Non-pigmented ciliary epithelial cell (primary cell): ENCODE measurements at places on chromosomes 4 and X.
A peak's percentile ranks its signal among the peaks of the same experiment; 100 is the strongest.

DNA sequence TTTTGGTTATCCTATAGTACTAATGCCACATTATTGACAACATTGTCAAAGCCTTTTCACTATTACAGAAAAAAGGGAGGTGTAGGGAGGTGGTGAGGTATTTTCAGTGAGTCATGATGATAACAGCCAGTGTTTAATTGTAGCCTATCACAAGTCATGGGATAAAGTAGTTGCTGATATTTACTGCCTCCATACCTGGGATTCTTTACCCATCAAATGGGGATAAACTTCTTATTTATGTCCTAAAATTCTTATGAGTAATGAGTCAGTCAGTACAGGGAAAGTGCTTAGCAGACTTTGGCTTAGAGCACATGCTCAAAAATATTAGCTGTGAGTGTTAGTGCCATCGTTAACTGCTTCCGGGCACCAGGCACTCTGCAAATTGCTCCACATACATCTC is 25.7 kb downstream of the ADGRG2 start:
- no peak for DNase-seq

DNA sequence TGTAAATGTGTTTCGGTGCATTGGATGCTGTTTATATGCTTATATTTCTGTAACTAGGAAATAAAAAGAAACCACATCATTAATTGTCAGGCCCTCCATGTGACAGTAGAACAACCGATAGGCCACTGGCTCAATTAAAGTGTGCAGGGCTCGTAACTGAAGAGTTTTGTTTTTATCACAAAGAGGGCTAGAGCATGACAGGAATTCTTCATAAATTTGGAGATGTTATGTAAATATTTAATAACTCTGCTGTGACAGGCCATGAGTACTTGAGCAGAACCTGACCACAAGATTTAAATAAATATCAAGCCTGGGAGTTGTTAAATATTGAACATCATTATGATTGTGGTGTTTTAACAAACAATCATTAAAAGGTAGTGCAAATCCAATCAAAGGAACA is 55.9 kb downstream of the MID1 start:
- DNase-seq: no peak

DNA sequence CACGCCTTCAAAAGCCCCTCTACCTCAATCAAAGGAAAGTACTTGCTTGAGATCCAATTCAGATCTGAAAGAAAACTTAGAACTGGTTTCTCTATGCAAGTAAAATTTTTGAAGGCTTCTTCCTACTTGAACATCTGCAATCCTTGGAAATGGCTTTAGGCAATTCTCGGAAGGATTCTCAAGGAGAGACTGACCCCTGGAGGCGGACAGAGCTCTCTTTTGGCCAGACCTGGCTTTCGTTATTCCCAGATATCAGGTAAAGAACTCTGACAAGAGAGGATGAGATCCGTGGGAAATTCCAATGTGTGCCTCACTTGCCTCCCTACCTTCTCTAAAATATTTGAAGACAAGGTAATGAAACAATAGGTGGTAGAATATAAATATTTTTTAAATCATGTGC is 670.3 kb upstream of the FAM241A start:
- DNase-seq: no peak

- no peak for DNase-seq
Measured at GRCh38 chr4:1210241-1210841, 38.0 kb upstream of the SPON2 start.

DNA sequence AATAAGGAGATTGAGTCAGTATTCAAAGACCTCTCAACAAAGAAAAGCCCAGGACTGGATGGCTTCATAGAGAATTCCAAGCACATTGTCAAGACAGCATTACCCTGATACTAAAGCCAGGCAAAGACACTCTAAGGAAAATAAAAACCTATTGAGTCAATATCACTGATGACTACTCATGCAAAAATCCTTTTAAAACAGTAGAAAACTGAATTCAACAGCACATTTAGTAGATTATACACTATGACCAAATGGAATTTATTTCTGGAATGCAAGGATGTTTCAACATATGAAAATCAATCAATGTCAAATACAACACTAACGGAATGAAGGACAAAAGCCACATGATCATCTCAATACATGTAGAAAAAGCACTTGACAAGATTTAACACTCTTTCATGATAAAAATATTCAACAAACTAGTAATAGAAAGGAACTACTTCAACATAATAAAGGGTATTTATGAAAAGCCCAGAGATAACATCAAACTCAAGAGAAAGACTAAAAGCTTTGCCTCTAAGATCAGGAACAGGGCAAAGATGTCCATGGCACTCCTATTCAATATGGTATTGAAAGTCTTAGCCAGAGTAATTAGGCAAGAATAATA is 633.3 kb downstream of the ANKRD50 start:
- DNase-seq: no peak

- DNase-seq: no peak
Measured at GRCh38 chr4:138756519-138756918, 259.1 kb upstream of the NOCT start.

GRCh38 chr4:54929459-54929858 is 195.9 kb downstream of the KDR start:
- no peak for DNase-seq

DNA sequence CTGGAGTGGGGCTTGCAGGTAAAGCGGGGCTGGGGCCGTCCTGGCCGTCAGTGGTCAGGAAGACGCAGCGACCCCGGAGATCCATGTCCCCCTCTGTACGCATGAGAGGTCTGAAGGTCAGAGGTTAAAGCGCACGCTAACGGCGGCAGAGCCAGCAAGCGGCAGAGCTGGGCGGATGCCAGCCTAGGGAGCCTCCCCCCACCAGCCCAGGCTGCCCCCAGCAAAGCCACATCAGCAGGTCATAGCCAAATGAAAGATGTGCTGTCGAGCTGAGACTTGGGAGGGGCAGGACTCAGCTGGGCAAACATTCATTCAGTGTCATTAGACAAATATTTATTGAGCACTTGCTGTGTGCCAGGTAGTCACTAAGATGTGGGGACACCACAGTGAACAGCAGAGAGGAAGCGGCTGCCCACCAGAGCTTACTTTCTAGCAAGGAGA is 593 bp upstream of the JAKMIP1 start:
- DNase-seq: no peak

DNA sequence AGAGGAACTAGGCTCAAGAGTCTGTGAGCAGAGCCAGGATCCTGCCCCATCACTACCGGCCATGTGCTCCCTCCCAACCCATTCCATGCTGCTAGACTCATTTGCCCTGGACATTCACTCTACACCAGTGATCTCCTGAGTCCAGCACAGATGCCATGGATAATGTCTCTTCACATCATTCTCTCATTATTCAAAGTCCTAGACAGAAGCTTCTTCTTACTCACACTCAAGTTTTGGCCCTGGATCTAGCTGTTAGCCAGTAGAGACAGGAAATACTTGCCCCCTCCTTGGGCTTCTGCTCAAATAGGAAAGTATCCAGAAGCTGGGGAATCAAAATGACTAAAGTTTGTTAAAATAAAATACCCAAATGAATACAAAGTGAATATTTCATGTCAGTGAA is 266.8 kb upstream of the LDB2 start:
- DNase-seq: no peak

- DNase-seq: no peak
Measured at GRCh38 chr4:157043131-157043530, 32.8 kb upstream of the GLRB start.

- DNase-seq: no peak
Measured at GRCh38 chr4:97558204-97558778, 585.0 kb downstream of the STPG2 start.

DNA sequence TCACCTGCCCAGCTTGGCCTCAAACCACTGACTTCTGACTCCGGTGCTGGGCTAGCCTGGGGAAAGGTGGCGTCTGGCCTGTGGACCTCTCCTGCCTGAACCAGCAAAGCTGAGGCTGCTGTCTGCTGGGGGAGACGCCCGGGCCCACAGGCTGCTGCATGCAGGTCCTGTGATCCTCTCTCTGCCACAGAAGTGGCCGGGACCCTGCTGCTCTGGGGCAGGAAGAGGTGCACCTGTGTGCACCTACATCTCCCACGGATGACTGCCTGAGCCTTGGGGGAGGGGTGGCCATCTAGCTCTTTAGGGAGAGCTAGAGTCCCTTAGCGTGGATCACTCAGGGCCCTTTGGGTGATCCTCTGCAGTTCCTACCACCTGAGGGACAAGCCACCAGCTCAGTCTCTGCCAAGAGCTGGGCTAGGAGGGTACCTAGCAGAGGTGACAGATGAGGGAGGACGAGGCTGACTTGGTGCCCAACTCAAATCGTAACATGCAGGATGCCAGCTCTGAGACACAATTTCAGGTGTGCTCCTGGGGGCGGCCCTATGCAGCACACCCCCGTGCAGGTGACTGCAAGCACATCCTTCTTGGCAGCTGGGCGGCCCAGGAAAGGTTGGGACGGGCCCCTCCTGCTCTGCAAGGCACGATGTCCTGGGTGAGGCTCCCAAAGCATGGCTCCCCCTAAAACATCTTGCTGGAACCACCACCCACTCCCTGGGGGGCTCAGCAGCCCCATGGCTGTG is 22.5 kb downstream of the LETM1 start:
- DNase-seq: no peak

DNA sequence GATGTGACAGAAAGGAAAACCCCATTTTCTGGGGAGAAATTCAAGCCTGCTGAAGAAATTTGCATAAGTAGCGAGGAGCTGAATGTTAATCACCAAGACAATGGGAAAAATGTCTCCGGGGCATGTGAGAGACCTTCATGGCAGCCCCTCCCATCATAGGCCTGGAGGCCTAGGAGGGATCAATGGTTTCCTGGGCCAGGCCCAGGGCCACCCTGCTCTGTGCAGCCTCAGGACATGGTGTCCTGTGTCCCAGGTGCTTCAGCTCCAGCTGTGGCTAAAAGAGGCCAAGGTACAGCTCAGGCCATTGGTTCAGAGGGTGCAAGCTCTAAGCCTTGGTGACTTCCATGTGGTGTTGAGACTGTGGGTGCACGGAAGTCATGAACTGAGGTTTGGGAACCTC is 31.2 kb downstream of the ETDB start:
- no peak for DNase-seq

GRCh38 chr4:68193194-68193593 is 52.3 kb downstream of the TMPRSS11B start:
- no peak for DNase-seq

DNA sequence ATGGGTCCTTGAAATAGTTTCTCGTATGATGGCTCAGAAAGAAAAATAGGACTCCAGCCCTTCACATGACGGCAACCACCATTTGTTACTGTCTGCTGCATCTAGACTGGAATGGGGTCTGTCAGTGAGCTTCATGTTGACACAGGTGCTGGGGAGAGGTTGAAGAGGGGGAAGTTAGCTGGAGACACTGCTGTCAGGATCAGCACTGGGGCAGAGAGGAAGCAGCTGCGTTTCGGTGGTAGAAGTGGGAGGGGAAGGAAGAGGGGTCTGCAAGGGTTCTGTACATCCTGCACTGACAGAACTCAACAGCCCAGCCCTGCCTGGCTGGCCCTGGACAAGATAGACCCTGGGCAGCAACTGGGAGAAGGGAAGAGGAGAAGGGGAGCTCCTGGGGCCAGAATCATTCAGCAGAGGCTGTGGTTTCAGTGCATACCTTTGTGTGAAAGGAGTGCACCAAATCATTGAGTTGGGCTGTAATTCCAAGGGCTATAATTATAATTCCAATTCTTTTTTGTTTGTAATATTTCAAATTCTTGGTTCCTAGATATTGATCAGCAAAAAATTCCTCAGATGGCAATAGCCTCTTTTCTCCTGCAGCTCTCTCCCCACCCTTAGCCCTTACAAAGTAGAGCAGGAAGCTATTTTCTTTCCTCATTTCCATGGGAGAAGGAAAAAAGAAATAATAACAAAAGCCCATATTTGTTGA is 119.4 kb upstream of the C1GALT1C1 start:
- no peak for DNase-seq

DNA sequence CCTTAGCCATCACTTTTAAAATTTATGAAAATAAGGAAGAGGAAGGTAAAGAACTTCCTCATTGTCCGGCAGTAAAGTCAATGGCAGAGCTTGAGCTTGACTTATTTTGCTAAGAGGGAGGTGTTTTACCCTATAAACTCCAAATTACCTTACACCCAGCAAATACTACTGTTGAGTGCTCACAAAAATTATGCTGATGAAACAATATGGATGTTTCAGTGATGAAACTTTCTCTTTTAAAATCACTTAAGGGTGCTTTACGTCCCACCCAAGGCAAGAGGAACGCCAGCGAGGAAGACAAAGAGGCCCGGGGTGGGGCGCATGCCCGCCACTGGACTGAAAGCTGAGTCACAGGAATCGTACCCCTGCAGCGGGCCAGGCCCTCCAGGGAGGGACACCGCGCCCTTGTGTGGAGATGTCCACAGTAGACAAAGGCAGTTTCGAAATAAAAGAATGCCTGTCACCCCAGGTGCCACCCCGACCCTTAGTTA is 560 bp upstream of the TMSB4X start:
- no peak for DNase-seq

GRCh38 chr4:80016506-80016905 is 56.5 kb downstream of the ANTXR2 start:
- no peak for DNase-seq

- no peak for DNase-seq
Measured at GRCh38 chr4:153594210-153594609, 89.9 kb upstream of the TLR2 start.

DNA sequence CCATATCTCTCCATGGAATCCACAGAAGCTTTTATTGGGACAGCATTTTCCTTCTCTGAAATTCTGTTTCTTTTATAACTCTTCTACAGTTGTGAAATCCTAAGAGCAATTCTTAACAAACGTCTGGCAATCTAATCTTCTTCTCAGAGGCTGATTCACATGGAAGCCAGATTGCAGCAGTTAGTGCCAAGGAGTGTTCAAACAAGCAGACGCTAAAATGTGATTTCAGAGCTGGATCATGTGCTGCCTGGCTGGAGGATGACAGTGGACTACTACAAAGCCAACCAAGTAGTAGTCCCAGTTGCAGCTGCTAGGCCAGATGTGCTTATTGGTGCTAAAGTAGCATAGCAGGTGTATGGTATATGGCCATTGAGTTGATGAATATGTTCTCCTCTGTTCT is 27.7 kb upstream of the GLRB start:
- peak; percentile 24 for DNase-seq

GRCh38 chr4:86879641-86880040 is 12.6 kb downstream of the C4orf36 start:
- no peak for DNase-seq

- DNase-seq: no peak
Measured at GRCh38 chrX:154082396-154083125, 15.0 kb downstream of the MECP2 start.
